ENCODE measurements at places on chromosomes 3 and 15. TPM values are rescaled to one million over a fixed set of nuclear protein-coding genes. Genes with fewer than 3 reads are reported as not detected.
A peak's percentile ranks its signal among the peaks of the same experiment; 100 is the strongest.

The ZIC4 gene
- total RNA-seq: not detected

The KNL1 gene
- 46.2 TPM for total RNA-seq

The ATP2B2 gene
- 0.35 TPM for total RNA-seq

DNA sequence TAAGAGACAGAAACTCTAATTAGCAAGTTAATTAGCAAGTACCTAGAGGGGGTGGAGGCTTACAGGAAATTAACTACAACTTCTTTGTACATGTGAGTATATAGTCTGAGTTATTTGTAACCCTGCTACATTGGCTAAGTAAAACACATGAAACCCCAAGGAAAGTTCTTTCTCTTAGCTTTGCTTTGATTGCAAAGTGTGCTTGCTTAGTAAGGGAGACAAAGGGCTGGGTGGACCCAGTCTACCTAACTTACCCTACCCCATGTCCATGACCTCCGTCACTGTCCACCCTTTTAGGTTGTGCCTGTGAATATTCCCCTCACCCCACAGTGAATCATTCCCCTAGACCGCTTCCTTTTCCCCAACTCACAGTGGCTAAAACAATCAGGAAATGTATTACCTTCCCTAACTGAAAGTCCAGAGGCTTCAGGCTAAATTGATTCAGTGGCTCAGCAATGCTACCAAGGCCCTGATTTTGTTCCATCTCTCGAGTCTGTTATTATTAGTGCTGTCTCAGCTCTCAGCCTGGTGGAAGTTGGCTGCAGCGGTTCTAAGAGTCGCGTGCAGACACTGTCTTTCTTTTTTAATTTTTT, 31.1 kb upstream of the RYR3 start:
- no peak overlapping the region for H3K27ac ChIP-seq
- DNase-seq: peak; percentile 4
- H3K27me3 ChIP-seq: no peaks in the 10 kb centered on the region
- no peaks in the 10 kb centered on the region for H3K36me3 ChIP-seq

- H3K27ac ChIP-seq: no peak overlapping the region
- DNase-seq: no peak
- H3K4me1 ChIP-seq: no peaks in the 10 kb centered on the region
- no peaks in the 10 kb centered on the region for H3K27me3 ChIP-seq
Observed at GRCh38 chr3:12629560-12629959, 34.4 kb downstream of the RAF1 start.
